Activated B cell treated with CpG ODN at 0.5 μM for 24 hours (primary cell): ENCODE measurements at places on chromosomes 12 and 14.

GRCh38 chr12:127052511-127053232, 1214.3 kb upstream of the TMEM132C start:
- DNase-seq, result no peak

DNA sequence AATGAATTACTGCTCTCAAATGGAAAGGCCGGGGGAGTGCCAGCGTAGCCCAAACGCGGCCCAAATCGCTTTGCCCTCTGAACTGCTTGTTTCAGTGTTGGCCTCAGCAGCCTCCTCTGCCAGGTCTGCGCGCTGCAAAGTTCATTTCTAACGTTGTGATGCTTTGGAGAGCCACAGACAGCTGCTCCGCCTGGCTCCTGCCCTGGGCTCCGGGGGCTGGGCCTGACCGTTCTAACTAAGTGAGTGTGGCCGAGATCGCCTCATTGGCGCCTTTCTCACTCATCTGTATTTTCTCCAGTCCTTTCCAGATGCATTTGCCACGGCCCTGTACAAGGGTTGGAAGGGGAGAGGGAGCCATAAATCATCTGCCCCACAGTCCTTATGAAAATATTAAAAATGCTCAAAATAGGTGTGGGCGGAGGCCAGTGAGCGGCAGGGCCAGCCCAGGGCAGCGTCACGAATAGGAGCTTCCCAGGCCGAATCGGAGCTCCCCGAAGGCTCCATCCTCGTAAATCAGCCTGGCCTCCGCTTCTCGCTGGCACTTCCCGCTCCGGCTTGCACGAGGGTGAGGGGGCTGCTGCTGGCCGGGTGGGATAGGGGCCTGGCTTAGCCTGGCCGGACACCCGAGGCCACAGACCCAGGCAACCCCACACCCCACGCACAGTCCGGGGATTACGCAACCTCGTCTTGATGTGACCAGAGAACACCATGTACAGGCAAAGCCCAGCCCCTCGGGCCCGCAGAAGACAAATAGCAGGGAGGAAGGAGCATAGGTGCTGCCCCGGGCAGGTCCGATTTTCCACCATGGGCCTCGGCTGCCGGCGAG, 196.6 kb upstream of the DIO3 start:
- no peak for DNase-seq

GRCh38 chr14:104294628-104294982, 156.2 kb downstream of the KIF26A start:
- no peak for DNase-seq

DNA sequence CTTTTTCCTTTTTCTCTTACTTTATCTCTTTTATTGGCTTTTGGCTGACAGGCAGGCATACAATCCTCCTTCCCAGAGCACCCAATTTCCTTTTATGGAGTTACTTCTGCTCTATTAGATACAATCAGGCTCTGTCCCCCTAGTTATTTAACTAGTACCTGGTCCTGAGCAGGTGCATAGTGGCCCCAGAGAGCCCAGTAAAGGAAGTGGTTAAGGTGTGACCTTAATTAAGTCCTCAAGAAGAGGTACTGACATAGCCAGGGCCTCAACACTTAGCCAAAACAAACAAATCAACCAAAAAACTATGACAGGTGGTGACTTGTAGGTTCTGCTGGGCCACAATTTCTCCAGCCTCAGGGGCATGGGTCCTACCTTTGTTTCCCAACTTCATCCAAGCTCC, 82.9 kb downstream of the CCDC60 start:
- DNase-seq, result no peak

DNA sequence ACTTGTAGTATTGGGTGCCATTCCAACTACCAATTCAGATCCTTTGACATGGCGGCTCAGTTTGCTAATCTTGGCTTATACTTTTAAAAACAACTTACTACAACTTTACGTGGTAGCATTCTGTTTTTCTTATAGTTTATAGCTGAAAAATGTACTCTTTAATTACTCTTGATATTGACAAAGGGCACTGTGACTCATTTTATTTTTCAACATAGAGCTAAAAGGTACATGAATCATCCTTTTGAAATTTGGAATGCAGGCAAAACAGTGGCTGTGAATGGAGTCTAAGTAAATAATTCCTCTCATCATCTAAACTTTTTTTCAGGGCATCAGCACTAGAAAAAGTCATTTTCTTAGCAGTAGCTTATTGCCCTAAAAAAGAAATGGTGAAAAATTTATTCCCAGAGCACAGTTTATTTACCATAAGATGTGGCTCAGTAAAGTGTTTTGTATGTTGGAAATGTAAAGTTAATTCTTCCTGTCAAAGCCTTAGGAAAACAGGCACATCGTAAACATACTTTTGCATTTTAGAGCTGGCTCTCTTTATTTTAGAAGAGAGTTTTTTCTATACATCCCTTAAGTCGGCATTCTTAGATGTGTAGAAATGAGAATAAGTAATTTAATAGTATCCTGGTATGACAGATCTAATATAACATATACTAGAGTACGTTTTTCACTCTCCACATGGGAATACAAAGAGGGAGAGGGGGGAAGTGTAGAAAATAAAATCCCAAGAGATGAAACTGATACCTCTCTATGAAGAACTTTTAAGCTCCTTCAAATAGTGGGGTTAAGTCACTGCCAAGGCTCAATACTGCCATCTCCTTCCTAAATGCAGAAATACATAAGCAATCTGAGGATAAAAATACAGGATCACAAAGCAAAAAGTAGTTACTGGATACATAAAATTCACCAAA, 55.2 kb downstream of the SLC25A21 start:
- no peak for DNase-seq

GRCh38 chr12:59780605-59781135, 184.8 kb downstream of the SLC16A7 start:
- DNase-seq, result no peak

GRCh38 chr14:99874306-99874705, 81.1 kb downstream of the EML1 start:
- no peak for DNase-seq

DNA sequence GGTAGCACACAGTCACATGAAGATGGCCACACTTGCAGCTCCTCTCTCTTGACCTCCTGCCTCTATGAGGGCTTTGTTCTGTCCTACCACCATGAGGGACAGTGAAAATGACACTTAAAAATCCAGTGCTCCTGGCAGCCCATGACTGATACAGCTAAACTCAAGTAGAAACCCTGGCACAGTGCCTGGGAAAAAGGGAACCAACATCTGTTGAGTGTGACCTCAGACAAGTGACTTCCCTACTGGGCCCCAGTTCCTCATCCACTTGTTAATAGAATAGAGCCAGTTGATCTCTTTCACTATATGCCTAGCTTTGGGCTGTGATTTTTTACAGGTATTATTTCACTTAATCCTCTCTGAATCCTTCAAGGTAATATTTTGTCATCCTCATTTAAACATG, 4.8 kb downstream of the GUCY2C start:
- DNase-seq, result no peak

GRCh38 chr12:69324797-69325466, 23.2 kb upstream of the LYZ start:
- no peak for DNase-seq

DNA sequence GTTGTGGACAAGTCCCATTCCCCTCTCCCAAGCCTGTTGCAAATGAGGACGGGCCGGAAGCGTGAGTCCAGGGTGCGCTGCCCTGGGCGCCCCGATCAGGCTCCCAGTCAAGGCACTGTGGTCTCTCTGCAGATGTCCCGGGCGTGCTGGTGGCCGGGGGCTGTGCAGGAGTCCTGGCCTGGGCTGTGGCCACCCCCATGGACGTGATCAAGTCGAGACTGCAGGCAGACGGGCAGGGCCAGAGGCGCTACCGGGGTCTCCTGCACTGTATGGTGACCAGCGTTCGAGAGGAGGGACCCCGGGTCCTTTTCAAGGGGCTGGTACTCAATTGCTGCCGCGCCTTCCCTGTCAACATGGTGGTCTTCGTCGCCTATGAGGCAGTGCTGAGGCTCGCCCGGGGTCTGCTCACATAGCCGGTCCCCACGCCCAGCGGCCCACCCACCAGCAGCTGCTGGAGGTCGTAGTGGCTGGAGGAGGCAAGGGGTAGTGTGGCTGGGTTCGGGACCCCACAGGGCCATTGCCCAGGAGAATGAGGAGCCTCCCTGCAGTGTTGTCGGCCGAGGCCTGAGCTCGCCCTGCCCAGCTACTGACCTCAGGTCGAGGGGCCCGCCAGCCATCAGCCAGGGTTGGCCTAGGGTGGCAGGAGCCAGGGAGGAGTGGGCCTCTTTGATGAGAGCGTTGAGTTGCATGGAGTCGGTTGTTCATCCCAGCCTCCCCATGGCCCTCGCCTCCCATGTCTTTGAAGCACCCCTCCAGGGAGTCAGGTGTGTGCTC, 6.3 kb downstream of the SLC25A47 start:
- no peak for DNase-seq

DNA sequence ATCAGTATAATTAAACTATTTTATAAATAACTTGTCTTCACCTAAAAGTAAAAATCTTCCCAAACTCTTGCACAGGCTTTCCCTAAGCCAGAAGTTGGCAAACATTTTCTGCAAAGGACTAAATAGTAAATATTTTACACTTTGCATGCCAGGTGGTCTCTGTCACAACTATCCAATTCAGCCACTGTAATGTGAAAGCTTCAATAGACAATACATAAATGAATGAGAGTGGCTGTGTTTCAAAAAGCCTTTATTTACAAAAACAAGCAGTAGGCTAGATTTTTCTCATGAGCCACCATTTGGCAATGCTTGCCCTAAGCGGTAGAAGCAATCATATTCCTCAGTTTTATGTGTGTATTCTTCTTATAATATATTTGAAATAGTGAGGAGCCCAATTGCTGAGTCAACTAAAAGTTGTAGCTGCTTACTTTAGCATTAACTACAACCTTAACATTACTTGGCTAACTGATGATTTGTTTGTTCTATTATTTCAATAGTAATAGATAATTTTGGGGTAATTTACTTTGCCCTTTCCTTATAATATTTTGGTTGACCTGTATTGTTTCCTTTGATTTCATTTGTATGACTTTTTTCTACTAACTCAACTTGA, 236.0 kb upstream of the SYT1 start:
- no peak for DNase-seq

DNA sequence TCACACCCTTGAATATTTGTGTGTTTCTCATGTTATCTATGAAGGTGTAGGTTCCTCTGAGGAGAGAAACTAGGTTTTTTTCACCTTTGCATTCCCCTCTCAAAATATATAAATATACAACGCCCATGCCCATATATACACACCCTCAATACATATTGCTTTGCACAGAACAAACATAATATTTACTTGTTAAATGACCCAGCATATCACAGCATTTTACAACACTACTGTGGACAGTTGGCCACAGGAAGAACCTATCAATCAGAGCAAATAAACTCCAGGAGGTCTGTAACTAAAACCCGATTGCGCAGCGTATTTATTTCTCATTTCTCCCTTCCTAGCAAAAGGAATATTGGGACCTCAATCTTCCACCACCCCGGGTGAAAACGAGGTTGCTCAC, 196.0 kb downstream of the SLC5A8 start:
- DNase-seq, result no peak

DNA sequence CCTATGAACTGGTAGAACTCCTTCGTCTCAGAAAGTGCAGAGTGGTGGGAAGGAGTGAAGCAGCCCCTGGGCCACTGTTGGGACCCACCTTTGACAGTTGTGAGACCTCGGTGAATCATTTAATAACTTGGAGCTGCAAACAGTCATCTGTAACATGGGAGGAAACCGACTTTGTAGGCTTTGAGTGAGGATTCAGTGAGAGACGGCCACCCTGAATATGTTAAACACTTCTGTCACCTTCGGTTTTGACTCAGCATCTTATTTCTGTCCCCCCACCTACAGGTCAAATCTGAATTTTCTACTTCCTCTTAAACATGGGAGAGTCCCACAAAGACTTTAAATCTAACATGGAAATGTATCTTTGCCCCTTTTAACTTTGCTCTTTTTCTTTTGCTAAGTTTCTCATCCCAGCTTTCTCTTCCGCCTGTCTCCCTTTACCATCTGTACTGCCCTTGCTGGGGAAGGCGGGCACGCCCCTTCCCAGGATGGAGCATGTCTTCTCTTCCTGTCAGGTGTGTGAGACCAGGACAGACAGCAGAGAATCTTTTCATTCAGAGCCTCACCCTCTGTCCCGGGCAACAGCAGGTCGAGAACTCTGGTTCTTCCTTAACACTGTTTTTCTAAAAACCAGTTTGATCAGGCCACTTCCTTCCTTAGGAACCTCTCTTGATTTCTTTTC, 37.1 kb downstream of the ZC3H14 start:
- DNase-seq, result no peak

- DNase-seq, result no peak
These were observed 78.7 kb downstream of the PLXNC1 start for GRCh38 chr12:94227066-94227465.

GRCh38 chr14:68929623-68930307, 49.3 kb downstream of the ACTN1 start:
- DNase-seq, result no peak

DNA sequence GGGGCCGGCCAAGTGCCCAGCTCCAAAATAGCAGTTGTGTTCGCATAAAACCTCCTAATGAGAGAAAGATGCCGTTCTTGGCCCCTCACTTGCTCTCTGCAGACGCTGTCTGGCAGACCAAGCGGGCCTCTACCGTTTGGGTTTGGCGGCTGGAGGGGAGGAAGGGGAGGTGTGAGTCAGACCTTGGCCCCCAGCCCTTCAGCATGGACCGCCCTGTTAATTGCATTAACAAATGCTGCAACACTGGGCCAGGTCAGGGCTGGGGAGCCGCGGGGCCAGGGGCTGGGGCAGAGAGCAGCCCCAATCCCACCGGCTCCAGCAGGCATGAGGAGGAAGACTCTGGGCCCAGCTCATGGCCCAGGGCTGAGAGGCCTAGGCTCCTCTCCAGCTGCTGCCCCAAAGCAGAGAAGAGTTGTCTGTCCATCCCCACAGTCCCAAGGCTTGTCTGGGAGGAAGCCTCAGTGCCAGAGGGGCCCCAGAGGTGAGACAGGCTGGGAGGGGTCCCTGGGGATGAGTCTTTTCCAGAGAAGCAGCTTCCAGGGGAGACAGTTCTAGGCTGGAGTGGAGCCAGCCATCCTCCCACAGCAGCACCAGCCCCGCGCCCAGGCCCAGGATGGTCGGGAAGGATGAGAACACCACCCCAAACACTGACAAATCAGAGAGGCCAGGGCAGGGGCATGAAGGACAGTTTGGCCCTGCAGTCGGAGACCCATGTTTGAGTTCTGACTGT, 16.9 kb downstream of the LTBP2 start:
- no peak for DNase-seq

DNA sequence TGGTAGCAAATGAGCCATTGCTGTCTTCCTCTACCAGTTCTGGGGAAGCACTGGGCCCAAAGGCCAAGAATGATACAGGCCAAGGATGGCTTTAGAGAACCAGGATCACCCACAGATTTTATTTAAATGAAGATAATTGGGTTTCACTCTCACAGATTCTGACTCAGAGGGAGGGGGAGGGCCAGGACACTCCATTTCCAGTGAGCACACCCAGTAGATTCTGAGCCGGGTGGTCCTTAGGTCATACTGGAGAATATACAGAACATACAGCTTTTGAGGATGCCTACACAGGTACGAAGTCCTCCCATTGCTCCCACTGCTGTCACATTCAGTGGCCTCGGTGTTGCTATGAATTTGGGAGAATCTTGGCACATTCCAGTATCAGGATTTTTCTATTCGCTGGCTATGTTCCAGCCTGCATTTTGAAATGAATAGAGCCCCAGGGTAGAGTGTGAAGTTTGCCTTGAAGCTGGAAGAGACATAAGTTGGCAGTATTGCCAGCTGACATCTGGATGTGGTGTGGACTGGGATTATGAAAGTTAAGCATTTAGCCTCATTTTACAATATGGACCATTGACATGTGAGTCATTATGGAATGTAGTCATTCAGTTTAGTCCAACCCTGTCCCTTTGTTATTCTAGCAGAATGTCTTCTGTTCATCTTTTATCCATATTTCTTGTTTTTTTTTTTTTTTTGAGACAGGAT, 45.8 kb upstream of the POC1B start:
- DNase-seq, result no peak

- no peak for DNase-seq
These were observed 477.8 kb upstream of the TMPO start for GRCh38 chr12:98037401-98038140.
